Amniotic stem cell (primary cell): ENCODE measurements at places on chromosomes 11 and 22.

DNA sequence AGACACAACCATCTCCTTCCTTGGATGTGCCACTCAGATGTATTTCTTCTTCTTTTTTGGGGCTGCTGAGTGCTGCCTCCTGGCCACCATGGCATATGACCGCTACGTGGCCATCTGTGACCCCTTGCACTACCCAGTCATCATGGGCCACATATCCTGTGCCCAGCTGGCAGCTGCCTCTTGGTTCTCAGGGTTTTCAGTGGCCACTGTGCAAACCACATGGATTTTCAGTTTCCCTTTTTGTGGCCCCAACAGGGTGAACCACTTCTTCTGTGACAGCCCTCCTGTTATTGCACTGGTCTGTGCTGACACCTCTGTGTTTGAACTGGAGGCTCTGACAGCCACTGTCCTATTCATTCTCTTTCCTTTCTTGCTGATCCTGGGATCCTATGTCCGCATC lies 489 bp downstream of the OR10A4 start:
- no peak for DNase-seq

DNA sequence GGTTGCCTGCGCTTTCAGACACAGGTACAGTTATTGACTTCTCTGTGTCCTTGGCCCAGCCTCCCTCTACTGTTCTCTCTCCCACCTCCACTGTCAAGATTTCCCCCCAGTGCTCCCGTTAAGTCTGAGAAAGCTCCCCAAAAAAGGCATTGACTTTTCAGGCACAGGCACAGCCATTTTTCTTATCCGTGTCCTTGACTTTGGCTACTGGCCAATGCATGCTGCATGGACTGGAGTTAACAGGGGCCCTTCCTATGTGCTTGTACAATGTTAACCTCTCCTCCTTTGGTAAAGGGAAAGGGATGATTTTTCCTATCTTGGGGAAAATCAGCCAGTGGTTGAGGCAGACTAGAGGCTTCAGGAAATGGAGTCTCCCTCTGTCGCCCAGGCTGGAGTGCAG lies 4.3 kb downstream of the APOL5 start:
- DNase-seq, result no peak

- no peak for DNase-seq
Measured at GRCh38 chr11:79237703-79238102, 203.1 kb downstream of the TENM4 start.

DNA sequence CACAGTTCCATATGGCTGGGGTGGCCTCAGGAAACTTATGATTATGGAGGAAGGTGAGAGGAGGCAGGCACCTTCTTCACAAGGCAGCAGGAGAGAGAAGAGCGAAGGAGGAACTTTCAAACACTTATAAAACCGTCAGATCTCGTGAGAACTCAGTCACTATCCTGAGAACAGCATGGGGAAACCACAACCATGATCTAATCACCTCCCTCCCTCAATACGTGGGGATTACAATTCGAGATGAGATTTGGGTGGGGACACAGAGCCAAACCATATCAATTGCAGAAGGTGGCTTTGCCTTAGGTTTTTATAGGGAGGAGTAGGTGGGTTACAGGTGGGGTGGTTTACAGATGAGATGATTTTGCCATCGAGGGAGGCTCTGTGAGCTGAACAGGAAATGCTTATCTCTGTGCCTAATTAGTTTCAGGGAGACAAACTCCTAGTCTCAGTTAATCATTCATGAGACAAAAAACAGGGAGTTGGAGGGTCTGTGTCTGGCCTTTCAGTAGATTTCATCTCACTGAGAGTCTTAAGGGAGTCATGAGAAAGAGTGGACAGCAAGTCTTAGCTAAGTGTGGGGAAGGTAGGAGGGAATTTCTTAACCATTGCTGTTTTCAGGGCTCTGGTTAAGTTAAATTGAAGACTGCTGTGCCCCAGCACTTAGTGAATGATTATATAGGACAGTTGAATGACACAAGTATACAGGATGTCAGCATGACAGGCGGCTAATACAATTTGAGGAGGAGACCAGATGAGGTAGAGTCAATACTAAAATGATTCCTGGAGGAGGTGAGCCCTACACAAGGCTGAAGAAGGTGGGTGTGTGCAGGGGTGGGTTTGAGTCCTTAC lies 47.7 kb downstream of the CWC15 start:
- DNase-seq, result no peak

DNA sequence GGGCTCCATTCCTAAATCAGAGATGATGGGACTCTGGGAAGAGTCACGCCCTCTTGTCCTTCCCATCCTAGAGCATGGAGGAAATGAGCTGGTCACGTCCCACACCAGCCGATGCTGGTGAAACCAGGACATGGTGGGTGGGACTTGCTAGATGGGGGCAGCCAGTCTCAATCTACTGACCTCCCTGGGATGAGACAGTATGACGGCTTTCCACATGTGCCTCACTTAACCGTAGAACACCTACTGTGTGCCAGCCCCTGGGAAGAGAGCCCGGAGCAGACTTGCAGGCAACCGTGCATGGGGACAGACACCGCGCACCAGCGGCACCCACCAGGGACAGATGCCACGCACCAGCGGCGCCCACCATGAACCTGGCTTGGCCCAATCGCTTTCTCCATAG lies 3.8 kb downstream of the OSBPL5 start:
- DNase-seq, result no peak

GRCh38 chr11:128688031-128688713 lies 5.7 kb upstream of the FLI1 start:
- no peak for DNase-seq

- DNase-seq, result no peak
Measured at GRCh38 chr22:42116848-42117424, 13.7 kb downstream of the CYP2D6 start.

GRCh38 chr11:64028398-64029115 lies 7.2 kb upstream of the FLRT1 start:
- no peak for DNase-seq

DNA sequence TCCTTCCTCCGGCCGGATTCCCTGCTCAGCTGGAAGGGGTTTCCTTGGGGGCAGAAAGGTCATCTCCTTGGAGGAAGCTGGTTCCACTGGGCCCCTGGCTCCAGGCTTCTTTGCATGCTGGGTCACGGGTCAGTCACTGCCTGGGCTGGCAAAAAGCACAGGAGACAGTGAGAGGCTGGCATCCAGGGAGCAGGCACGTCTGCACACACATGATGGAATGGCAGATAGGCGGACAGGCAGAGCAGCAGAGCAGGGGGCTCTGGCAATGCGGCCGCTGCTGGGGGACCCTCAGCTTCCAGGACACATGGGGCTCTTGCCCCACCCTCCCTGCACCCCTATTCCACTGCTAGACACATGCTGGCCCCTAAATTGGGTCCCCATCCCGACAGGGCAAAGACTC lies 40.4 kb downstream of the C11orf58 start:
- DNase-seq, result no peak

DNA sequence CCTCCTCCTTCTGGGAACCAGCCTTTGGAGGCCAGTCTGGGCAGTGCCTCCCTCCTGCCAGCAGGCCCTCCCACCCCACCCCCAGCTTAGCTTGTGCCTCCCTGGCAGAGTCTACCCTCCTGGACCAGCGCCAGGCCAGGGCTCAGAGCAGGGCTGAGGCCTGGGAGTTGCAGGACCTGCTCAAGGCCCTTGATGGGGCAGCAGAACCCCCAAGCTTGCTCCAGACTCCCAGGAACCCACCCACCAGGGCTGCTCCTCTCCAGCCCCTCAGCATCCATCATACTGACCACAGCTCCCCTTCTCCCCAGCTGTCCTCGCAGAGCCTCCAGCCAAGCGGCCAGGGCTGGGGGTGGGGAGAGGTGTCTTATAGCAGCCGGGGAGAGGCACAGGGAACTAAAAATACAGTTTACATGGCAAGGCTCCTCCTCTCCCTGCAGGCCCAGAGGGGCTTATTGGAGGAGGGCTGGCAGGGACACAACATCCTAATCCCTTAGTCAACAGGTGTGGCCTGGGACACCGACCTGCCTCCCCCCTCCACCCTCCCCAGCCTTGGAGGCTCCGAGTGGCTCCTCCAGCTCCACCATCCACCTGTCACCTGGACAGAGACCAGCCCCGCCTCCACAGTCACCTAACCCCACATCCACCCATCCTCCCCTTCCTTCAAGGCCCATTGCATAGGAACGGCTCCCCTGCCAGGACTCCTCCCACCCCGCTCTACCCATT lies 5.2 kb upstream of the MB start:
- no peak for DNase-seq

GRCh38 chr11:45260071-45260470 lies 26.1 kb downstream of the SYT13 start:
- DNase-seq, result no peak

DNA sequence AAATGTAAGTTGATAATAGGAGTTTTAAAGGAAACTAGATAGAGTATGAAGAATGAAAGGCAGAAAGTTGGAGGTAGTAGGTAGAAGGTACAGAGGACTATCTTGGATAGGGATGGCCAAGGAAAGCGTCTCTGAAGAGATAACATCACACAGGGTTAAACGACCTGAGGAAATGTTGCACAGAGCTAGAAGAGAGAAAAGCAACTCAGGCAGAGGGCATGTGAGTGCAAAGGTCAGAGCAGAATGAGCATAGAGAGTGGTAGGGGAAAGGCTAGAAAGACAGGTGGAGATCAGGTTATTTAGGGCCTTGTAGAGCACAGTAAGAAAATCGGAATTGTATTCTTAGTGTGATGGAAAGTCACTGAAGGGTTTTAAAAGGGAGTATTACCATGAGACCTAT lies 232.0 kb downstream of the SOX6 start:
- no peak for DNase-seq

DNA sequence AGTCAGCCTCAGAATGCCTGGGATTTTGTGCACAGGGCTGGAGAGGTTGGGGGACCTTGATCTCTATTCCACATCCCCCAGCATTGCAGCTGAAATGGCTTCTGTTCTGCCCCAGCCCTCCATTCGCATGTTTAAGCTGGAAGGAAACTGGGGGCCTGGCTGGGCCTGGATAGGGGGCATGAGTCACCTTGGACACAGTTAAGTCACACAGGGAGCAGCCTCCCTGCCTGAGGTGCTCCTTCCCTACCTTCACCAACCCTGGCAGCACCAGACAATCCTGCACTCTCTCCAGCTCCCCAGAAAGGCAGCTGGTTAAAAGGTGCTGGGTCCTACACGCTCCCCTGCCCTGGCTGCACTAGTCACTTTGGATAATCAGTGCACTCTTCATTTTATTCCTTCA lies 763 bp downstream of the SMIM45 start:
- no peak for DNase-seq
